ENCODE measurements at places on chromosomes 6 and 20.

DNA sequence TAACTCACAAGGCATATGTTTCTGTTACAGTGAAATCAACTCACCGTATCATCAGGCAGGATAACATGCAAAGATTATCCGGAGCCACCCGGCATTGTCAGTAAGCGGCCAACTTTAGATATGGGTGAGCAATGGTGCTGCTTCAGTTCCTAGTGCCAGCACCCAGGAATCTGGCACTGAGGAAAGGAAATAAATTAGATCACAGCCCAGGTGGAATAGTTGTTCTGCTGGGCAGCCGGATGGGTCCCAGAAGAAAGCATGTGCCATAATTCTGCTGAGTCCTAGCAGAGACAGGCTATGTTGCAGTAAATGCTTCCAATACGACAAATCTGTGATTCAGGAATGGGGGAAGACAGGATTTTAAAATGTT, 183.6 kb upstream of the SPTLC3 start:
- DNase-seq = no peak

- DNase-seq = no peak
Measured at GRCh38 chr20:25023356-25023755, 30.8 kb upstream of the APMAP start.

DNA sequence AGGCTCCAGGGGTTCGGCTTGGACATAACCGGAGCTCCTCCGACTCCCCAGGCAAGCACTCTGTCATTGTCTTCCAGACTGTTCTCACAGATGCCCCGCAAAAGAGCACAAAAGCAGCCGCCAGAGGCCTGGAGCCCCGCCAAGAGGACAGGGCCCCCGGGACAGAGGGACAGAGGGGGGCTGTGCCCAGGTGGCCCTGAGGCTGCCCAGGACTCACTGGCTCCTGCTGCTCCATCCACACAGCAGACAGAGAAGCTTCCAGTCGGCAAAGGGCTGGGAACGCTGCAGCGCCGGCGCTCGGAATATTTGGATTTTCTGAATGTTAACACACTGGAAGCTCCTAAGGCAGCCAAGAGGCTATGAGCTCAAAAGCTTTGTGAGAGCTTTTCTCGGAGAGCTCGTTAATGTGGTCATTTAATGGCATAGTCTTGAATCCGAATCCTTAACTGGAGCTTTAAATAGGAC, 68.0 kb upstream of the QKI start:
- no peak for DNase-seq

- no peak for DNase-seq
Measured at GRCh38 chr20:10423735-10424134, 10.3 kb downstream of the MKKS start.

DNA sequence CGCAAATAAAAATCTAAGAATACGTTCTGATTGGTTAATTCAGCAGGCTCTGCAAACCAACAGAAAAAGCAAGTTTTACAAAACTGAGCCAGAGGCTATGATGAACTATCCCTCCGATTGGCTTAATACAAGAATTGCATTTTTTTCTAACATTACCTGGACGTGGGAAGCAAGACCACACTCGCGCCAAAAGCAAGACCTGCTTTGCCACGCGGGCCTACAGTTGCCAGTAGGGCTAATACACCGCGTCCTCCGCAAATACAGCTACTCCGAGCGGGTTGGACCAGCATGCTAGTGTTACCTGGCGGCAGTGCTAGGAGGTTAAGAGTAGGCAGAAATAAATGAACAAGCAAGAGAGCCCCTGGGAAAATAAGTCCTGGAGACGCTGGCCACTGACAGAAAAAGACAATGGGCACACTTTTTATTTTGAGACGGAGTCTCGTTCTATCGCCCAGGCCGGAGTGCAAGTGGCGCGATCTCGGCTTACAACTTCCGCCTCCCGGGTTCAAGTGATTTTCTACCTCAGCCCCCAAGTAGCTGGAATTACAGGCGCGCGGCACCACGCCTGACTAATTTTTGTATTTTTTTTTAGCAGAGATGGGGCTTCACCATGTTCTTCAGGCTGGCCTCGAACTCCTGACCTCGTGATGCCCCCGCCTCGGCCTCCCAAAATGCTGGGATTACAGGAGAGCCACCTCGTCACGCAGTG, 131.9 kb upstream of the BTN3A2 start:
- no peak for DNase-seq

- DNase-seq = peak; percentile 78
Measured at GRCh38 chr6:152096863-152097496, 289.5 kb downstream of the ESR1 start.

- no peak for DNase-seq
Measured at GRCh38 chr20:10714236-10714975, 40.6 kb upstream of the JAG1 start.

DNA sequence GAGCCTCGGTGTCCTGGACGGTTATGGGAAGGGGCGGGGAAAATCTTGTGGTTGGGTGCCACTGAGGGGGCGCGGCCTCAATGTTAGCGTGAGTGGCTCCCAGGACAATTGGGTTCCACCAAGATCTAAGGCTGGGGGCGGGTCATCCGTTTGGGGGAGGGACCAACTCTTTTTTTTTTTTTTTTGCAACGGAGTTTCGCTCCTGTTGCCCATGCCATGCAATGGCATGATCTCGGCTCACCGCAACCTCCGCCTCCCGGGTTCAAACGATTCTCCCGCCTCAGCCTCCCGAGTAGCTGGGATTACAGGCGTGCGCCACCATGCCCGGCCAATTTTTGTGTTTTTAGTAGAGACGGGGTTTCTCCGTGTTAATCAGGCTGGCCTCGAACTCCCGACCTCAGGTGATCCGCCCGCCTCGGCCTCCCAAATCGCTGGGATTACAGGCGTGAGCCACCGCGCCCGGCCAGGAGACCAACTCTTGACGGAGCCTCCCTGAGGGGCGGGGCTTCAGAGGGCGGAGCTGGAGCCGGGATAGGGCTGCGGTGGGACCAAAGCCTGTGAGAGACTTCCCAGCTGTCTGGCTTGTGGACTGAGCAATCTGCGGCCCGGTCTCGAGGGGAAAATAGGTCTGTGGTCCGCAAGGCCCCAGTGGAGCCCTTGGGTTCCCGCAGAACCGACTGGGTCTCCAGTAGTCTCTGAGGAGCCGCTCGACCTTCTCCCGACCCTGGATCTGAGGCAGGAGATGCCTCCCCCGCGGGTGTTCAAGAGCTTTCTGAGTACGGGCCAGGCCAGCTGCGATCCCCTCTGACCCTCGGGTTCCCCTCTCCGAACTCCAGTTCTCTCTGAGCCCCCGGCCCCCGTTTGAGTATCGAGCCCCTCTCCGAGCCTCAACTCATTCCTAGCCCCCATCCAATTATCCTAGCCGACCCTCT, 1.1 kb downstream of the SPAG4 start:
- DNase-seq = peak; percentile 99

- no peak for DNase-seq
Measured at GRCh38 chr6:43144879-43145278, 26.2 kb upstream of the SRF start.

GRCh38 chr20:50815162-50815989, 20.5 kb downstream of the BCAS4 start:
- peak; percentile 61 for DNase-seq
